ENCODE measurements at places on chromosomes 13 and 19. TPM values are rescaled to one million over a fixed set of nuclear protein-coding genes. Genes with fewer than 3 reads are reported as not detected.

GRCh38 chr19:35531291-35531690 lies 2.0 kb upstream of the GAPDHS start:
- H3K36me3 ChIP-seq: no peaks in the 10 kb centered on the region
- H3K4me1 ChIP-seq: no peaks in the 10 kb centered on the region
- DNase-seq: no peak
- no peak overlapping the region for H3K27ac ChIP-seq
- peaks cover 11% of the 10 kb centered on the region for H3K27me3 ChIP-seq

- H3K4me3 ChIP-seq: no peak overlapping the region
- H3K27ac ChIP-seq: peak overlapping the region; percentile 70
- no peaks in the 10 kb centered on the region for H3K27me3 ChIP-seq
- H3K36me3 ChIP-seq: no peaks in the 10 kb centered on the region
- DNase-seq: peak; percentile 93
- peaks cover 19% of the 10 kb centered on the region for H3K4me1 ChIP-seq
Measured at GRCh38 chr19:2982983-2983350, 5.6 kb downstream of the TLE6 start.

GRCh38 chr19:35868172-35868822 lies at the start of gene APLP1:
APLP1 (plus strand) TSS chr19:35868574; CDS start chr19:35868637, 63 bp downstream.
- DNase-seq: peak; percentile 39
- H3K27me3 ChIP-seq: peaks cover 7% of the 10 kb centered on the region
- peaks cover 4% of the 10 kb centered on the region for H3K4me1 ChIP-seq
- H3K4me3 ChIP-seq: peak within 1 kb of the TSS; percentile 19

DNA sequence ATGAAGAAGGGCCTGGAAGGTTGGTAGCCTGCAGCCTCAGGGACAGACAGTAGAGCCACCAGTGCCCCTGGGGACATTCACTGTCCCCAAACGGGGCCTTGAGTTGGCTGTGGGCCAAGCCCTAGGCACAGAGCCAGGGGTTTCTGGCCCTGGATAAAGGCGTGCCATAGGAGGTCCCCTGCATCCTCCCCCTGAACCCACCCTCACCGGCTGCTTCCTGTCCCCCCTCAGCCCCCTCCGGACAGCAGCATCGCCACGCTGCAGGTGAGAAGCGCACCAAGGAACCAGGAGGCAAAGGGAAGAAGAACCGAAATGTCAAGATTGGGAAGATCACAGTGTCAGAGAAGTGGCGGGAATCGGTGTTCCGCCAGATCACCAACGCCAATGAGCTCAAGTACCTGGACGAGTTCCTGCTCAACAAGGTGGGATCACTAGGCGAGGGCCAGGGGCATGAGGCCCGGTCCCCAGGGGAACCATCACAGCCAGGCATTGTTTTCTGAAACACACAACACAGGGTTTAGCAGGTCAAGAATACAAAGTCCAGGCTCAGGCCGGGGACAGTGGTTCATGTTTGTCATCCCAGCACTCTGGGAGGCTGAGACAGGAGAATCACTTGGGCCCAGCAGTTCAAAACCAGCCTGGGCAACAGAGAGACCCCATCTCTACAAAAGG lies 14.6 kb upstream of the USE1 start:
- no peaks in the 10 kb centered on the region for H3K4me1 ChIP-seq
- H3K27ac ChIP-seq: no peak overlapping the region
- H3K36me3 ChIP-seq: peaks cover 10% of the 10 kb centered on the region
- no peak overlapping the region for H3K4me3 ChIP-seq
- DNase-seq: no peak
- no peaks in the 10 kb centered on the region for H3K27me3 ChIP-seq

- no peak overlapping the region for H3K27ac ChIP-seq
- no peaks in the 10 kb centered on the region for H3K36me3 ChIP-seq
- no peak for DNase-seq
- no peak overlapping the region for H3K4me3 ChIP-seq
Measured at GRCh38 chr13:112907871-112908331, 61.1 kb upstream of the MCF2L start.

GRCh38 chr19:13428352-13428751 lies 77.9 kb downstream of the CACNA1A start:
- H3K27me3 ChIP-seq: no peaks in the 10 kb centered on the region
- no peak overlapping the region for H3K27ac ChIP-seq
- no peaks in the 10 kb centered on the region for H3K36me3 ChIP-seq
- H3K4me1 ChIP-seq: peaks cover 10% of the 10 kb centered on the region
- DNase-seq: peak; percentile 15
- H3K4me3 ChIP-seq: no peak overlapping the region

DNA sequence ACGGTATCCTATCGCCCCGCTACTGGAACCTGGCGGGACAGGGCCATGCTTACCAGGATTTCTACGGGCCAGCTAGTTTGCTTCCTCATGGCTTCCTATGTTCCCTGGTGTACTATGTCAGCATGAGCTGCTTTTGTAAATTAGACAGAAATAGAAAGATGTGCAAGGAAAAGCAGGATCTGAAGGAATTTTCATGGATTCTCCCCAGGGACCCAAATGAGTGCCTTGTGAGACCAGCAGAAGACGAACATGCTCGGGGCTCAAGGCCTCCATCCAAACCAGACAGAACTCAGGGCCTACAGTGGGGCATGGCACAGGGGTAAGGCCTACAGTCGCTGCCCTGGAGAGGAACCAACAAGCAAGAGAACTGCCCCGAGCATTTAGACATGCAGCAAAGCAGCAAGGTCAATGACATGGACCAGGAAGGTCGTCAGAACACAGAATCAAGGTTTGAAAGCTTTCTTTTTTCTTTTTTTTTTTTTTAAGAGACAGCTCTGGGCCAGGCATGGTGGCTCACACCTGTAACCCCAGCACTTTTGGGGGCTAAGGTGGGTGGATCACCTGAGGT lies 17.3 kb downstream of the EPS15L1 start:
- no peaks in the 10 kb centered on the region for H3K36me3 ChIP-seq
- no peak overlapping the region for H3K27ac ChIP-seq
- no peak overlapping the region for H3K4me3 ChIP-seq

- no peak overlapping the region for H3K27ac ChIP-seq
- DNase-seq: peak; percentile 76
- no peaks in the 10 kb centered on the region for H3K27me3 ChIP-seq
- H3K4me1 ChIP-seq: peaks cover 14% of the 10 kb centered on the region
Measured at GRCh38 chr13:102724923-102725322, 30.1 kb upstream of the METTL21C start.

GRCh38 chr19:39139305-39139874 lies 13.8 kb downstream of the PAK4 start:
- H3K27ac ChIP-seq: no peak overlapping the region
- DNase-seq: no peak
- H3K36me3 ChIP-seq: no peaks in the 10 kb centered on the region
- no peaks in the 10 kb centered on the region for H3K27me3 ChIP-seq
- peaks cover 7% of the 10 kb centered on the region for H3K4me1 ChIP-seq

DNA sequence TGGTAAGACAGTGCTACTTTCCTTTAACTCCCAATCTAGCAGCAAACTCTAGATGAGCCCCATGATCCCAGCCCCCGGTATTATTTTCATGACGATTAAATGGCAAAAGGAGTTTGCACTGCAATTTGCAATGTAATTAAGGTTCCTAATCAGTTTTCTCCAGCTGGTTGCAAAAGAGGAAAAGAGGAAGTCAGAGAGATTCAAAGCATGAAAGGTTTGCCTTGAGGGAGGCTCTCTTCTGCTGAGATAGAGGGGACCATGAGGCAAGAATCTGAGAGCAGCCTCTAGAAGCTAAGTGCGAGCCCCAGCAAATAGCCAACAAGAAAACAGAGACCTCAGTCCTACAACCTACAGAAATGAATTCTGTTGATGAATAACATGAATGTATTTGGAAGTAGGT lies 527.1 kb downstream of the UQCRFS1 start:
- H3K4me1 ChIP-seq: no peaks in the 10 kb centered on the region
- H3K27me3 ChIP-seq: no peaks in the 10 kb centered on the region
- no peak overlapping the region for H3K27ac ChIP-seq
- H3K36me3 ChIP-seq: no peaks in the 10 kb centered on the region
- DNase-seq: no peak

- H3K27ac ChIP-seq: no peak overlapping the region
- H3K27me3 ChIP-seq: no peaks in the 10 kb centered on the region
- DNase-seq: no peak
- no peaks in the 10 kb centered on the region for H3K4me1 ChIP-seq
Measured at GRCh38 chr19:33247441-33247819, 21.8 kb upstream of the SLC7A10 start.

- no peak overlapping the region for H3K4me3 ChIP-seq
- H3K4me1 ChIP-seq: no peaks in the 10 kb centered on the region
- DNase-seq: no peak
Measured at GRCh38 chr13:73623281-73623680, 510.9 kb downstream of the KLF12 start.

DNA sequence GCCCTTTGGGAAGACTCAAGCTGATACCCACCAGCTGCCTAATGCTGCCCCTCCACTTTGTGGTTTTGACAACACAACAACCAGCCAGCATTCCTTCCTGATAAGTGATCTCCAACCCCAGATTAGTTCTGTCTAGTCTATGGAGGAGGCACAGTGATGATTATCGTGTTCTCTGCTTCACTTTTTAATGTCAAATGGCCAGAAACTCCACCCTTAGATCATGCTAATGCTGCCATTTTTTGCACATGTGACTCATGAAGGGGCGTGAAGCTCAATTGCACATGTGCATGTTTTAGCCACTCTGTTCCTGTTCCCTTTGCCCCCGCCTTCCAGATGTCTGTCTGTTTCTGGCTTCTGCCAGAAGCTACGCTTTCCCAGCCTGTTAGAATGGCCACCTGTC lies 199.8 kb downstream of the COG6 start:
- H3K36me3 ChIP-seq: no peaks in the 10 kb centered on the region
- no peaks in the 10 kb centered on the region for H3K4me1 ChIP-seq
- no peak for DNase-seq
- H3K4me3 ChIP-seq: no peak overlapping the region
- H3K27ac ChIP-seq: no peak overlapping the region

GRCh38 chr19:31525610-31526147 lies 176.4 kb upstream of the TSHZ3 start:
- no peak overlapping the region for H3K27ac ChIP-seq
- no peak for DNase-seq
- no peak overlapping the region for H3K4me3 ChIP-seq
- no peaks in the 10 kb centered on the region for H3K27me3 ChIP-seq
- H3K36me3 ChIP-seq: no peaks in the 10 kb centered on the region

DNA sequence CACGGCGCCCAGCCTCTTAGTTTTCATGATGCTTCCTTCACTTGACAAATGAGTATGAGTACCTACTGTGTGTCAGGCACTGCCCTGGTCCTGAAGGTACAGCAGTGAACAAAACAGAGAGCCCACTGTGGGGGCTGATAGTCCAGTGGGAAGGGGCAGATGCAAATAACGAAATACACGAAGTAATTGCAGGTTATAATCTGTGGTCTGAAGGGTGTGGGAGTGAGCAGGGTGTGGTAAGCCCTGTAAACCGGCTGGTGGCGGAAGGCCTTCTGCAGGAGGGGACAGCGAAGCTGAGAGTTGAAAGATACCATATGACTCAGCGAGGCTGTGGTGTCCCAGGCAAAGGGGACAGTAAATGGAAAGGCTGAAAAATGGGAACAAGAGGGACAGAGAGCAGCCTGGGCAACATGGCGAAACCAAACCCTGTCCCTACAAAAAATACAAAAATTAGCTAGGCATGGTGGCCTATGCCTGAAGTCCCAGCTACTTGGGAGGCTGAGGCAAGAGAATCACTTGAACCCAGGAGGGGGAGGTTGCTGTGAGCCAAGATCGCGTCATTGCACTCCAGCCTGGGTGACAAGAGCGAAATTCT lies 60.5 kb downstream of the MAP4K1 start:
- H3K27ac ChIP-seq: no peak overlapping the region
- DNase-seq: no peak
- no peaks in the 10 kb centered on the region for H3K36me3 ChIP-seq
- no peaks in the 10 kb centered on the region for H3K4me1 ChIP-seq
- H3K27me3 ChIP-seq: no peaks in the 10 kb centered on the region

DNA sequence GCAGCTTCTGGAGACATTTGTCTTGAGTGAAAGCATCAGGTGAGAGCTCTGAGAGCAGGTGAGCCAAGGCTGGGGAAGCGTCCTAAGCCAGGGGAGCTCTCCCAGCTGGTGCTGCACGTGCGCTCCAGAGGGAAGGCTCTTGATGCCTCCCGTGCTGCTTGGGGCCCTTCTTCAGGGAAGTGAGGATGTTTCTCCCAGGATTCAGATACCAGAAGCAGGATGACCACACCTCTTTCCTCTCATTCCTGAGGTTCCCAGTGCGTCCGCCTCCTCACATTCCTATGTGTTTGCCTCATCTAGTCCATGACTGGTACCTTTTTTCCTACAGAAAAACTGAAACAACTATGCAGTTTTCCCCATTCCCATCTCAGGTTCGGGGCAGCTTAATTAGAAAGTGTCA lies 231.0 kb upstream of the IRS2 start:
- no peak overlapping the region for H3K4me3 ChIP-seq
- no peak for DNase-seq
- H3K27ac ChIP-seq: no peak overlapping the region
- H3K4me1 ChIP-seq: no peaks in the 10 kb centered on the region

DNA sequence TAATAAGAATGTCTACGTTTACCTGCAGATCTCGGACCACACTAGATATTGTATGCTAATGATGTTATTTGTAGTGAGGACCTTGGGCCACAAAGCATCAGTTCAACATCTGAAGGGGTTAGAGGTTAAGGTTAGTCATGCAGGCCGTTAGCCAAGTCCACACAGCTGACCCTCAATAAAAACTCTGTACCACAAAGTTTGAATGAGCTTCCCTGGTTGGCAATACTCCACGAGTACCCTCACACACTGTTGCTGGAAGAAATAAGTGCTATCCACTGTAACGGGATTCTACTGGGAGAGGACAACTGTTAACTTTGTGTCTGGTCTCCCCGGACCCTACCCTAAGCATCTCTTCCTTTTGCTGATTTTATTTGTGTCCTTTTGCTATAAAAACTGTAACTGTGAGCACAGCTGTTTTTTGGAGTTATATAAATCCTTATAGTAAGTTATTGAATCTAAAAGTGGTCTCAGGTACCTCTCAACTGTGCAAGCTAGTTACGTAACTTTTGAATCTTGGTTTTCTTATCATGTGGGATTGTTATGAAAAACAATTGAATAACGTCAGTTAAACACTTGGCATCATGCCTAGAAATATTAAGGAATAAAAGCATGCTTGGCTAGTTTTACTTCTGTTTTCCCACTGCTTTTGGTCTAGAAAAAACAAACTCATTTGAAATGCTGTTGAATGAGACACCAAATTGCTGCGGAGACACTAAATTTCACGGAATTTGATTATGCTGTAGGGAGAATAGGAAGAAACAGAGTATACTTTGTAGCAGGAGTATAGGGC lies 181.5 kb downstream of the DNAJC3 start:
- no peaks in the 10 kb centered on the region for H3K36me3 ChIP-seq
- H3K27ac ChIP-seq: peak overlapping the region; percentile 57
- no peaks in the 10 kb centered on the region for H3K27me3 ChIP-seq
- peak; percentile 90 for DNase-seq

GRCh38 chr19:58042495-58043340 lies 8.9 kb downstream of the ZSCAN1 start:
- no peaks in the 10 kb centered on the region for H3K36me3 ChIP-seq
- no peaks in the 10 kb centered on the region for H3K4me1 ChIP-seq
- no peak overlapping the region for H3K27ac ChIP-seq

- no peak overlapping the region for H3K4me3 ChIP-seq
- peak overlapping the region; percentile 39 for H3K27ac ChIP-seq
- H3K36me3 ChIP-seq: no peaks in the 10 kb centered on the region
- peak; percentile 81 for DNase-seq
Measured at GRCh38 chr13:50529154-50529882, 314.2 kb downstream of the DLEU7 start.

ZNF442 gene
- total RNA-seq: 0.93 TPM

ANKRD27 gene
- total RNA-seq: 29.6 TPM

C5AR1 gene
- not detected for total RNA-seq

RFPL4A gene
- not detected for total RNA-seq

ZNF699 gene
- 4.7 TPM for total RNA-seq

PLPP2 gene
- total RNA-seq: 27.9 TPM

SHISA7 gene
- total RNA-seq: not detected

RASA3 gene
- total RNA-seq: 53.8 TPM

KANK3 gene
- total RNA-seq: 26.3 TPM

OR7E24 gene
- total RNA-seq: not detected

All from endothelial cell of umbilical vein (primary cell).